ENCODE measurements at places on chromosomes 4 and X.

GRCh38 chrX:122092360-122092759 is 1045.0 kb downstream of the GLUD2 start:
- no peak for DNase-seq

- DNase-seq, result no peak
Observed at GRCh38 chr4:163175971-163176958, 9.6 kb upstream of the NAF1 start.

- no peak for DNase-seq
Observed at GRCh38 chr4:74474345-74475090, 29.6 kb downstream of the AREG start.

DNA sequence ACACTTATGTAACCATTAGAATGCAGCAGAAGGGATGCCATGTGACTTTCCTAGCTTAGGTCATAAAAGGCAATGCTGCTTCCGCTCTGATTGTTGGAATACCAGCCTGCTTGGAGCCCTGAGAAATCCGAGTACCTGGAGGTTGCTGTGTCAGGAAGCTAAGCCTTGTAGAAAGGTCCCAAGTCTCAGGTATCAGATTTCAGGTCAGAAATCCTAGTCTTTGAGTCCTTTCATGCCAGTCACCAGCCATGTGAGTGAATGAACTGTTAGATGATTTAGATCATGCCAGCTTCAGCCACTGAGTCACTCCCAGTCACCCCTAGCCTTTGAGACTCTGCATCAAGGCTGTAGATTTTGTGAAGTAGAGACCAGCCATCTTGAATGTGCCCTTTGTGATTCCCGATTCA is 23.5 kb downstream of the RAP1GDS1 start:
- no peak for DNase-seq

- no peak for DNase-seq
Observed at GRCh38 chr4:56803471-56803870, 18.0 kb downstream of the SPINK2 start.

DNA sequence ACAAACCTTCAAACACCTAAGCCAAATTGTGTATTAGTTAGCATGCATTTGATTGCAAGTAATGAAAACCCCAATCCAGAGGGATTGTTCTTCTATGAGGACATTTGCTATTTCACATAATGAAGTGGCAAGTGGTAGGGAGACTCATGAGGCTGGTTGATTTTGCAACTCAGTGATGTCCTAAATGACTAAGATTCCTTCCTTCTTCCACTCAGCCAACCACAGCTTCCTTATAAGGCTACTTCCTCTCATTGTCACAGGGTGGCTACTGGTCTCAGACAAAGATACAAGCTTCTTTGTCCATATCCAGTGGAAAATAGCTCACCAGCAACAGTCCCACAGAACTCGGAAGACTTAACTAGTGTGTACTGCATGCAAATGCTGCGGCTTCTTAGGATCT is 5.3 kb upstream of the OTC start:
- DNase-seq, result no peak

GRCh38 chr4:5206016-5206790 is 154.9 kb downstream of the STK32B start:
- no peak for DNase-seq

GRCh38 chrX:46551494-46552128 is 6.4 kb upstream of the ZNF674 start:
- DNase-seq, result no peak
